ENCODE measurements at places on chromosomes 7 and 10. TPM values are rescaled to one million over a fixed set of nuclear protein-coding genes. Genes with fewer than 3 reads are reported as not detected.

- no peak for DNase-seq
Observed at GRCh38 chr7:66841898-66842297, 79.1 kb upstream of the TMEM248 start.

DNA sequence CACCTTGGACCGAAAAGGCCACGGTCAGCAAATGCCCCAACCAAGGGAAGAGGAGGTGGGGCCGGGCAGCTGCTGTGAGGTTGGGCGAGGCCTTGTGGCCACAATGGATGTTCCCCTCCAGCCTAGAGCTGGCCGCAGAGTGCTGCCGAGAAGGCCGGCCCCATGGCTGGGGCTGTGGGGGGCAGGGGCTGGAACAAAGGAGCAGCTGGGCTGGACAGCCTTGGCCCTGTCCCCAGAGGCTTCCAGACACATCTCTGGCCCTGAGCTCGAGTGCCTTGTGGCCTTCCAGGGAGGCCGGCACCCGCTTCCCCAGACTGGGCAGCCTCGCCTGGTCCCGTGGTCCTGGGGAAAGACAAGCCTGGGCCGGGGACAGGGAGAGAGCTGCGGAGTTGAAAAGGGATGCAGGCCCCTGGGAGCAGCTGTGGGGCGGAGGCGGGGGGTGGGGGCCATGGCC lies 88.0 kb downstream of the PDGFA start:
- no peak for DNase-seq

Gene DPYSL4
- polyA plus RNA-seq, result 3.4 TPM

Gene PNLIPRP3
- not detected for polyA plus RNA-seq

Gene FAM221A
- polyA plus RNA-seq, result 1.1 TPM

Gene AKR1C4
- not detected for polyA plus RNA-seq

Measured in BJ (cell line).